ENCODE measurements at places on chromosomes 2 and 18.

GRCh38 chr18:59950215-59950944 is 50.6 kb downstream of the PMAIP1 start:
- no peak for DNase-seq

GRCh38 chr2:165289069-165289468 is 49.9 kb downstream of the SCN2A start:
- DNase-seq = no peak

GRCh38 chr2:120226316-120226715 is 3.1 kb upstream of the TMEM185B start:
- no peak for DNase-seq

GRCh38 chr18:37450434-37451132 is 115.0 kb downstream of the CELF4 start:
- DNase-seq = peak; percentile 77

- no peak for DNase-seq
Measured at GRCh38 chr18:13077473-13077872, 86.3 kb downstream of the CEP192 start.

GRCh38 chr2:58135861-58136260 is 89.3 kb downstream of the VRK2 start:
- no peak for DNase-seq

- DNase-seq = no peak
Measured at GRCh38 chr2:217064234-217065011, 204.6 kb upstream of the TNP1 start.

DNA sequence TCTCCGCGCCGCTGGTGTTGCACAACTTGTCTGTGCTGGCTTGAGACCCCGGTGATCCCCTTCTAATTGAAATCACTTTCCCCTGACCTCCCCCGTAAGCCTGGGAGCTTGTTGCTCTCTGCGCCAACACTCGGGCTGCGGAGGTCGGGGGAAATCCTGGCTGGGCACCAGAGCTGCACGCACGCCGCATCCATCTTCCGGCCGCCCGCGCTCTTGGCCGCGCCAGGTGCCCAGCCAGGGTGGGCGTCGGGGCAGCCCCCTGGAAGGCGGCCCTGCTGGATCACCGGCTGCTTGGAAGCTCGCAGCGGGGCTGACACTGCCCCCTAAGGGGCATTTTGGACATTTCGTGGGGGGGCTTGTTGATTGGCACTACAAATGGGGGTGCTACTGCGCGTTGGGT is 280.3 kb upstream of the SKOR2 start:
- DNase-seq = no peak

- DNase-seq = no peak
Measured at GRCh38 chr2:132811148-132811915, 141.3 kb upstream of the LYPD1 start.

DNA sequence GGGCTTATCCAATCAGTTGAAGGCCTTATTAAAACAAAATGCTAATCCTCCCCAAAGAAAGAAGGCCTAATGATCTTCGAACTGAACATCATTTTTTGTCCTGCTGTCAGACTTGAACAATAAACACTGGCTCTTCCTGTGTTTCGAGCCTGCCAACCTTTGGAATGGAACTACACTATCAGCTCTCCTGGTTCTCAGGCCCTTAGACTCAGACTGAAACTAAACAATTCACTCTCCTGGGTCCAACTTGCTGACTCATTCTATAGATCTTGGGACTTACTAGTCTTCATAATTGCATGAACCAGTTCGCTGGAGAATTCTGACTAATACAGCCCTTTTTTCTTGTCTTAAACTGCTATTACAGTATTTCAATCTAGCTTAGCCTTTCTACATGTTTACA is 235.2 kb downstream of the LNPK start:
- DNase-seq = no peak

GRCh38 chr2:165621086-165621560 is 151.6 kb downstream of the CSRNP3 start:
- no peak for DNase-seq

- no peak for DNase-seq
Measured at GRCh38 chr18:46346213-46346612, 242.0 kb downstream of the HAUS1 start.

DNA sequence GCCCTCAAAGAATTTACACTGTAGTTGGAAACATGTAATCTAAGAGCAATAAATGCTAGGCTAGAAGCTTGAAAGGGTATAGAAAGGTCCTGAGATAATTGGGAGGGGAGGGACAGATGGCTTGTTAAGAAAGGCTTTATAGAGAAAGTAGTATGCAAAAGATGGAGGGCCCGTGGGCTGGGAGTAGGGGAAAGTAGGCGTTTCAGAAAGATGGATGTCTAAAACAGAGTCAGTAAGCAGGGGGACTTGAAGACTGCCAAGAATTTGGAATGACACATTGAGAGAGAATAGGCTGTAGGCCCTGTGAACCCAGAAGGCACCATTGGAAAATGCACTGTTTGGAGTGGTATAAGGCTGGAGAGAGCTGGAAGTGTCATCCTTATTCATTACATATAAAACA is 822 bp downstream of the PSMG2 start:
- DNase-seq = peak; percentile 7

DNA sequence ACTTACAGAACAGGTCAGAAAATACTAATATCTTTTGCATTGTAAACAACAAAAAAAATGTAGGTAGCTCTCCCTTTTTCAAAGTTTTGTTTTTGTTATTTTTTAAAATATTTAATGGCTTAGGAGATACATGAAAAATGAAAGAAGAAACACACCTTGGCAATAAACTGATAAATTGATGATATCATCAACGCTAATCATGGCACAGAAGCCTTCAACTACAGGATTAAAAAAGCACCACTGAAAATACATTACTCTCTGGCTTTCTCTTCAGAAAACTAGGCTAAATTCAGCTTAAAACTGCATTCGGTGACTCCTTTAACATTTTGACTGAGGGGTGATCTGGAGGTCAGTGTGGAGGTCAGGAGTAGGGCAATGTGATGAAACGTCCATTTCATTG is 1018.8 kb upstream of the FANCL start:
- DNase-seq = no peak

GRCh38 chr2:212228743-212229171 is 309.8 kb downstream of the ERBB4 start:
- no peak for DNase-seq

GRCh38 chr2:100289020-100289419 is 33.3 kb downstream of the LONRF2 start:
- no peak for DNase-seq

DNA sequence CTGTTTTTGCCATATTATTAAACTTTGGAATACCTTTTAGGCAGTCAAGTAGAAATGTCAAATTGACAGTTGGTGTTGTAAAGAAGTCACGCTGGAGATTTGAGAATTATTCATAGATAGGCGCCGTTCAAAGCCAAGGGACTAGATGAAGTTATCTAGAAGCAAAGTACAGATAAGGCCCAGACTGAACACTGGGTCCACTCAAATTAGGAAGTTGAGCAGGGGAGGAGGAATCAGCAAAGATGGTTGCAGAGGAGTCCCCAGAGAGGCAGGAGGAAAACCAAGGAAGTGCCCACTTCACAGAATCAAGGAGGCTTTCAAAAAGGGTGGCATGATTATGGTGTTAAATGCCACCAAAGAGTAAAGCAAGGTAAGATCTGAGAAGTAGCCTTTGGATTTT is 9.6 kb upstream of the ALS2 start:
- DNase-seq = no peak

DNA sequence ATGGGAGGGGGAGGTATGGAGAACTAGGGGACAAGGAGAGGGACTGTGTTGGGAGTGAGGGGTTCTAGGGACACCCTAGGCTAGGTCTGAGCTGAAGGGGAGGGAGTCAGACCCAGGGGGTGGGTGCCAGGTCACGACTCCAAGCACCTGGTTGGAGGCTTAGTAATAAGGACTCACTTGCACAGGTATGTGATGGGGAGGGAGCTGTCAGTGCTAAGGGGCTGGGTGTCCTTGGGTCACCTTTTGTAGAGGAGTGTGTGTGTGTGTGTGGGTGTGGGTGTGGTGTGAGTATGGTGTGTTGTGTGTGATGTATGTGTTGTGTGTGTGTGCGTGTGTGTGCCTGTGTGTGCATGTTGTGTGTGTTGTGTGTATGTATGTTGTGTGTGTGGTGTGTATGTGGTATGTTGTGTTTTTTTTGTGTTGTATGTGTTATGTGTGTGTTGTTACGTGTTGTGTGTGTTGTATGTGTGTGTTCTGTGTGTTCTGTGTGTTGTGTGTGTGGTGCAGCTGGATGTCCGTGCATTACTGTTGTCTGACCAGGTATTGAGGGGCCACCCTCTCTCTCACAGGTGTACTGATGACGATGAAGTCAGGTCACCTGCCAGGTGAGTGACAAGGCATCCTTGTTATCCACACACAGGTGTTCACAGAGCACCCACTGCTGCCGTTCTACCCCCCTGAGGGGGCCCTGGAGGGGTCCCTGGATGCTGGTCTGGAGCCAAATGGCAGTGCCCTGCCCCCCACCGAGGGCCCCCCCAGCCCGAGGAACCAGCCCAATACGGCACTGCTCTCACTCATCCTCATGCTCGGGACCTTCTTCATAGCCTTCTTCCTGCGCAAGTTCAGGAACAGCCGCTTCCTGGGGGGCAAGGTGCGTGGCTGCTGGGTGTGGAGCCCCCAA is 9.8 kb downstream of the SLC4A3 start:
- DNase-seq = no peak

DNA sequence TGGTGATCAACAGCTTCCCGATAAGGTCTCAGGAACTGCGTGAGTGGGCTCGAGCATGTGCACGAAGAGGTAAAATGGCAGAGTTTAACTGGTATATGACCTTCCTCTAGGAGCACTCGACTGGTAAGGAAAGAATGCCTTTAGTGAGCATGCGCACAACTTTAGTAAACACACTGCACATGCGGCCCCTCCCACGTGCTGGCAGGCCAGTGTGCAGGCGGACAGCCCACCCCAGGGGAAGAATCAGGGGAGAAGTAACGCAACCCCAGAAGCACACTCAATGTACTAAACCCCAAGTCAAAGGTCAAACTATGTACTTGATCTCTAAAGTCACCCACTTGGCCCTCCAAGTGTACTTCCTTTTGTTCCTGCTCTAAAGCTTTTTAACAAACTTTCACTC is 28.7 kb upstream of the SLC25A52 start:
- no peak for DNase-seq

DNA sequence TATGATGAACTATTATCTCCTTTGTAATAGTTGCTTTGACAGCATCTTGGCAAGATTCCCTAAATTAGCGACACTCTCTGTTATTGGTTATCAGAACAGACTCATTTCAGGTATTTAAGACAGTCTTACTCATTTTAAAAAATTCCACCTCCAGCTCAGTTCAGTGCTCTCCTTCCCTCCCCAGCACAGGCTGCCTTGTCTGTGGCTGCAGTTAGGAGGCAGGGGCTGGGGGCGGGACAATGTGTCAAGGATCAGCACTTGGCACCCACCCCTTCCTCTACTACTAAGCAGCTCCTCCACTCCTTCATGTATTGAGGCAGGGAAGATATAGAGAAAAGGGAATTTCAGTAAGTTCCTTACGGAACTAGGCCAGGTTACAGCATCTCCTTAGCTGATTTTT is 85.0 kb downstream of the VSNL1 start:
- no peak for DNase-seq

GRCh38 chr2:62254424-62255266 is 58.7 kb downstream of the B3GNT2 start:
- no peak for DNase-seq

DNA sequence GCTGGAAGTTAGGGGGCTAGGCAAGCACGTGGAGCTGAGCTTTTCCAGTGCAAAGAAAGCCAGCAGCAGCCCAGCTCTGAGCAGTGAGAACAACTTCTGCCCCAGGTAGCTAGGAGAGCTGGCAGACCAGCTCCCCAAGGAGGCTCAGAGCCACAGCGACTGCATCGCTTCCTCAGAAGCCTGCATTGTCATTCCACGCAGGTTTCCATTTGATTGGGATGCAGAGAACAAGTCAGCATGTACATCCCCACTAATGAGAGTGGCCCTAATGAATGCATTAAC is 45.1 kb downstream of the C1QL2 start:
- DNase-seq = no peak

- DNase-seq = no peak
Measured at GRCh38 chr2:132593171-132593570, 76.8 kb downstream of the LYPD1 start.

DNA sequence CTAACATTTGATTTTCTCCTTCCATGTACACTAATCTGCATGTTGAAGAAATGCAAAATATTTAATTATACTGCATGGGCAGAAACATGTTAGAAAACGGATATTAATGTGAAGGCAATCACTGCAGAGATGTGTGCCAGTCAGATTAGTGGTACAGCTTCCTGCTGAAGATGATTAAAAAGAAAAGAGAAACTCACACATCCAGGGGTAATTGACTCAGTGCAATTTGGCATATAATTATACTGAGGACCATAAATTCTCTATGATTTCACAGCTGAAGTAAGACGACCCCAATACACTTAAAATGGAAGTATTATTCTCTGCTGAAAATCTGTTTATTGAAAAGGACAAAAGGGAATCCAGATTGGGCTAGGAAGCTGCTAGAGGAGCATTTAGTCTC is 243.4 kb downstream of the TGIF1 start:
- no peak for DNase-seq

DNA sequence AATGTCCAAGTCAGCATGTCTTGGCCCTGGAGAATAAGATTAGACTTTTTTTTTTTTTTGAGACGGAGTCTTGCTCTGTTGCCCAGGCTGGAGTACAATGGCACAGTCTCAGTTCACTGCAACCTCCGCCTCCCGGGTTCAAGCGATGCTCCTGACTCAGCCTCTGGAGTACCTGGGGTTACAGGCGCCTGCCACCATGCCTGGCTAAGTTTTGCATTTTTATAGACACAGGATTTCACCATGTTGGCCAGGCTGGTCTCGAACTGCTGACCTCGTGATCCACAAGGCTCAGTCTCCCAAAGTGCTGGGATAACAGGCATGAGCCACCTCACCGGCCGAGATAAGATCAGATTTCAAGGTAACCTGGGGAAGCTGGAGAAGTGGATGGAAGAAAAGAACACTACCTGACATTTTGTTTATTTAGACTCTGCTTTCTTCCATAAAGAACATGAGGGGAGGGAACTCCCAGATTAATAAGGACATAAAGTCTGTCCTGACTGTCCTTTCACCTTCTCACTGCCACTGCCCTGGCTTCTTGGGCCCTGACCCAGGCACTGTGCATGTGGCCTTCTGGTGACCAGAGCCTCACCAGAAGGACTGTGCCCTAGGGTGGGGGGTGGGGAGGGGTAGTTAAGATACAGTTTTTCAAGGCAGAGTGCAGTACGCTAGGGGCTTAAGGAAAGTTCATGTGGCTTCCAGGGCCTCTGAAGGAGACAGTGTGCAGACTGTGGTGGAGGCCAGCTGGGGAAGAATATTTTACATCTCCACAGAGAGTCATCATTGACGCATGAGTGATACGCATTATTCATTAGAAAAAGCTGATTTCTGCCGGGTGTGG is 4.8 kb upstream of the IMPA2 start:
- DNase-seq = no peak

DNA sequence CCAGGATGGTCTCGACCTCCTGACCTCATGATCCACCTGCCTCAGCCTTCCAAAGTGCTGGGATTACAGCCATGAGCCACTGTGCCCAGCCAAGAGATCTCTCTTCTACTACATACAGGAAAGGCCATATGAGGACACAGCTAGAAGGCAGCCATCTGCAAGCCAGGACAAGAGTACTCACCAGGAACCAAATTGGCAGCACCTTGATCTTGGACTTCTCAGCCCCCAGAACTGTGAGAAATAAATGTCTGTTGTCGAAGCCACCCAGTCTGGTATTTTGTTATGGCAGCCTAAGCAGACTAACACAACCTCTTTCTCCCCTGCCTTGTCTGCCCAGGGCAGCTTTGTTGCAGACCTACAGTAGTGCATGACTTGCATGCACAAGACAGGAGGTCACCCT is 211.3 kb upstream of the HAAO start:
- no peak for DNase-seq

- DNase-seq = no peak
Measured at GRCh38 chr2:239214725-239215124, 186.1 kb downstream of the HDAC4 start.

Measured in NCI-H1092 treated with DMSO at 0.1 percent for 48 hours (cell line).